Stimulated activated memory B cell treated with anti-CD40 and anti-IgM and Interleukin-4, amounts not matched to agents 10 μg/mL and 1 μg/mL and 100 μg/mL, for 72 hours (primary cell): ENCODE measurements at places on chromosomes 2 and 18.
A peak's percentile ranks its signal among the peaks of the same experiment; 100 is the strongest.

- H3K27me3 ChIP-seq = peaks cover 9% of the 10 kb centered on the region
- no peak overlapping the region for H3K4me3 ChIP-seq
- peaks cover 5% of the 10 kb centered on the region for H3K36me3 ChIP-seq
- no peak for ATAC-seq
- H3K27ac ChIP-seq = no peak overlapping the region
- peaks cover 2% of the 10 kb centered on the region for H3K4me1 ChIP-seq
Observed at GRCh38 chr2:169727065-169727464, 6.6 kb upstream of the KLHL23 start.

DNA sequence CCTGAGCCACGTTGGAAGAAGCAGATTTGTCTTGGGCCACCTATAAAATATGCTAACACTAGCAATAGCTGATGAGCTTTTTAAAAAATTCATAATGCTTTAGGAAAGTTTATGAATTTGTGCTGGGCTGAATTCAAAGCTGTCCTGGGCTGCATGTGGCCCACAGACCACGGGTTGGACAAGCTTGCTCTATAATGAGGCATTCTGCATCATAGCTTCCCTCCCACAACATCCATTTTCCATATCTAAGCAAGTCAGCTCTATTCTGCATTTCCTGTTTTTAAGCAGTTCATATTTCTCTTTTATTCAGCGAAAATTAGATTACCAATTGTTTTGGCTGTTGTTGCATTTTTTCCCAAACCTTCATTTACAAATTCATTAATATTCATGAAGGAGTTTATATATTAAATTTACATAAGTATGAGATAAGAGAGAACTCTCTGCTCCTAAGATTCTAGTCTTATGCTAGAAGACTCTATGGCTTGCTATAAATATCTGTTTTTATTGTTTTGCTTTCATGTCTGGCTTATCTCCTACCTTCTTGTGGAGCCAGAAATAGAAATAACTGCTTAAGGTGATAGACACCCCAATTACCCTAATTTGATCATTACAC is 114.5 kb upstream of the HNRNPA3 start:
- H3K36me3 ChIP-seq = no peaks in the 10 kb centered on the region
- H3K4me3 ChIP-seq = no peak overlapping the region
- ATAC-seq = no peak

- no peak overlapping the region for H3K4me3 ChIP-seq
- no peak for ATAC-seq
- H3K27me3 ChIP-seq = no peaks in the 10 kb centered on the region
- H3K27ac ChIP-seq = no peak overlapping the region
Observed at GRCh38 chr2:216215658-216216390, 106.7 kb downstream of the XRCC5 start.

- no peak overlapping the region for H3K4me3 ChIP-seq
- no peak for ATAC-seq
- no peaks in the 10 kb centered on the region for H3K36me3 ChIP-seq
- H3K4me1 ChIP-seq = peaks cover 7% of the 10 kb centered on the region
- H3K27me3 ChIP-seq = no peaks in the 10 kb centered on the region
Observed at GRCh38 chr2:142819411-142819810, 58.1 kb upstream of the KYNU start.

DNA sequence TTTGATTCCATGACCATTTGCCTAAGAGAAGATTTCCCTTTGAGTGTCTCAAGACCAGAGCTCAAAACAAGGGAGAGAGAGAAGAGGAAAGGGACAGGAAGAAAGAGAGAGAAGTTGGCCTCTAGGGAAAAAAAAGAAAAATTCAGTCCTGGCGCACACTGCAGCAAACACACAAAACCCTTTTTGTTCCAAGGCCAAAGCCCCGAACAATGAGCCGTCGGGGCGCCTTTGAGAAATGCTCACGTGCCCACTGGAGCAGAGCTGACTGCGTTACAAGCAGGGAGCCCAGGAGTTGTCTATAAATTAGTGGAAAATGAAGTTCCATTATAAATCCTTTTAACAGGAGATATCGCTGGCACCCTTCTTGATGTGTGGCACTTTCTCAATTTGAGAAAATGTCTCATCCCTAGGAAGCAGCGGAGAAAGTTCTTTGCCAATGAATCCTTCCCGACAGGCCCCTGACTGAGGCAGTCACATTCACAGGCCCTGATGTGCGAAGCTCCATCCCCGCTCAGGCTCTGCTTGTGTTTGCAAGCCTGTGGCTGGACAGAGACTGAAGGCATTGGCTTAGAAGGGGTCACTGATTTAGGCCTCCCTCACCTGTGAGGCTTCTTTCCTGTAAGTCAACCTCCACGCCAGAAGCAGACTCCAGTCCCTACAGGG is 32.1 kb upstream of the NCKAP5 start:
- no peaks in the 10 kb centered on the region for H3K36me3 ChIP-seq
- H3K27me3 ChIP-seq = peaks cover 14% of the 10 kb centered on the region
- H3K27ac ChIP-seq = no peak overlapping the region
- no peak for ATAC-seq

- ATAC-seq = no peak
- H3K4me3 ChIP-seq = no peak overlapping the region
- H3K27ac ChIP-seq = no peak overlapping the region
- H3K4me1 ChIP-seq = no peaks in the 10 kb centered on the region
Observed at GRCh38 chr18:62144338-62144737, 42.5 kb downstream of the PIGN start.

DNA sequence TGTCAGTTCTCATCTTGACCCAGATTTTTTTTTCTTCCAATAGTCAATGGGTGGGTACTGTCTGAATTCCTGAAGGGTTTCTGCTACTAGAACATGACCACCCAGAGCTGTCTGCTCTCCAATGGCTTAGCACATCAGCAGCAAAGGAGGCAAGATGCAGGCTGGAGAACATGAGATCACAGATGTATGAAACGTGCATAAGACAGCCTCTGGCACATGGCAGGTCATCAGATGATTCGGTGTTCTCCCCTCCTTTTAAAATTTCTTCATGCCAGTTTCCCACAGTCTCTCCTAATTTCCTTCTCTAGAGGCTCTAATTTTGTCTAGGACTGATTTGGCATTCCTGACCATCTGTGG is 359.3 kb upstream of the TNP1 start:
- ATAC-seq = no peak
- H3K36me3 ChIP-seq = no peaks in the 10 kb centered on the region
- peaks cover 15% of the 10 kb centered on the region for H3K4me1 ChIP-seq
- H3K4me3 ChIP-seq = no peak overlapping the region
- no peak overlapping the region for H3K27ac ChIP-seq

DNA sequence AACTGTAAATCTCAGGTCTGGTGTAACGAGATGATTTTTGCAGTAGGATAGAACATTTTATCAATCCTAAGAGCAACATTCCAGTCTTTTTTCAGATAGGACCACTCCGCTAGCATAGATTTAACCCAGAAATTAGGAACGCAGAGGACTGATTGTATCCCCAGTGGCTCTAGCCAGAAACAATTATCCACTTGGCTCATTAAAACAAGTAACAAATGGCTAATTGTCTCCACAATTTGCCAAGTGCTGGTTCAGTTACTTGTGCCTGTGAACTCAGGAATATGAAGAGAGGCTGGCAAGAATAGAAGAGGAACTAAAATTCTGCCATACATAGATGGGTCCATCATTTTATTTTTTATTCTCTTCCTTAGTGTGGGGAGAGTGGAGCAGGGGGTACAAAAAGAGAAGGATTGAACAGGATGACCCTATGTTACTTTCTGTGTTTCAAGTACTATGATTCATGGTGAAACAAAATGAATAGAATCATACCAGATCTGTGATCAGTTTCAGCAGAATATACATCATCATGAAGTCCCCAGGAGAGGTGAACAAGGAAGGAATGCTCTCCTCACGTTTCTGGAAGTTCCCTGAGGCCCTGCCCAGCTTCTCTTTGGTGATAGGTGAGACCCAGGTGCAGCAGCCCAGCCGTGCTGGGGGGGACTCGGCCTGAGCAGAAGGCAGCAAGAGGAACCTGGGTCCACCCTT is 121.6 kb downstream of the ARL4C start:
- H3K27ac ChIP-seq = no peak overlapping the region
- no peak for ATAC-seq
- H3K36me3 ChIP-seq = no peaks in the 10 kb centered on the region
- H3K4me3 ChIP-seq = no peak overlapping the region
- H3K4me1 ChIP-seq = peaks cover 6% of the 10 kb centered on the region
- H3K27me3 ChIP-seq = peaks cover 13% of the 10 kb centered on the region

GRCh38 chr2:112143150-112143549 is 5.0 kb downstream of the FBLN7 start:
- no peak overlapping the region for H3K27ac ChIP-seq
- H3K27me3 ChIP-seq = peaks cover 22% of the 10 kb centered on the region
- no peak overlapping the region for H3K4me3 ChIP-seq
- no peaks in the 10 kb centered on the region for H3K36me3 ChIP-seq

DNA sequence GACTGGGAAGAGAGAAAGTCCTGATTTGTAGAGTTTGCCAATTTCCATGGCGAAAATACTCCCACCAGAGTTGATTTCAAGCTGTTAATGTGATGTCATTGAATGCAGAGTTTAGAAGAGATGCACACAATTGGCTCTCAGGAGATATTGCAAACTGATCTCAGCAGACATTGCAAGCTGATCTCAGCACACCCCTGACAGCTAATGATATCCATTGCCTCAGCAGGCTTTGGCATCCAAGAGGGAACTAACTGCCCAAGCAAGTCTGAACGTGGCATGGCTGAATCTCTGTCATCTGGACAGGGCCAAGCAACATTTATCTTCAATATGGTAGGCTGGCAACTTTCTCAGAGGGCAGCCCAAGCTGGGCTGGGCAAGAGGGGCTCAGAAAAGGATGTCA is 78.4 kb upstream of the CYP1B1 start:
- no peaks in the 10 kb centered on the region for H3K4me1 ChIP-seq
- peaks cover 22% of the 10 kb centered on the region for H3K27me3 ChIP-seq
- ATAC-seq = no peak
- no peaks in the 10 kb centered on the region for H3K36me3 ChIP-seq

DNA sequence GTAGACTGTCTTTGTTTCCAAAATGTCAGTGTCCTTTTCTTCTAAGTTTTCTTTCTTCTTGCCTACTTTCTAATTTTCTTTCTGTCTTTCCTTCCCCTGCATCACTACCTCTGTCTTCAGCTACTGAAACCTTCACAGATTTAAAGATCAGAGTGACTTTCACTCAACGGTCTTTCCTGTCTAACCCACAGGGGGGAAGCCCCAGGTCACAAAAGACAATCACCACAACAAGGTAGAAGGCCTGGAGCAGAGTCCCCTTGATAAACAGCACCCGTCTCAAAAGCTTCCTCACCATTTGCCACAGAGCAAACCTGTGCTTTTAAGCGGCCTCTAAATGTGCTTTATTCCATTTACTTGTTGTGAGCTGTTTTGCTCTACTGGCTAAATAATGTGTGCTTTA is 665.4 kb downstream of the BCL11A start:
- H3K36me3 ChIP-seq = no peaks in the 10 kb centered on the region
- H3K4me3 ChIP-seq = peak overlapping the region; percentile 29
- H3K27me3 ChIP-seq = no peaks in the 10 kb centered on the region
- peak; percentile 98 for ATAC-seq

GRCh38 chr18:2406544-2406943 is 164.8 kb downstream of the METTL4 start:
- no peaks in the 10 kb centered on the region for H3K4me1 ChIP-seq
- H3K27ac ChIP-seq = no peak overlapping the region
- ATAC-seq = no peak
- no peak overlapping the region for H3K4me3 ChIP-seq
- peaks cover 11% of the 10 kb centered on the region for H3K27me3 ChIP-seq

- H3K4me1 ChIP-seq = peaks cover 31% of the 10 kb centered on the region
- ATAC-seq = no peak
- H3K4me3 ChIP-seq = no peak overlapping the region
- H3K27me3 ChIP-seq = no peaks in the 10 kb centered on the region
- H3K36me3 ChIP-seq = no peaks in the 10 kb centered on the region
Observed at GRCh38 chr2:136149011-136149410, 31.1 kb upstream of the CXCR4 start.

DNA sequence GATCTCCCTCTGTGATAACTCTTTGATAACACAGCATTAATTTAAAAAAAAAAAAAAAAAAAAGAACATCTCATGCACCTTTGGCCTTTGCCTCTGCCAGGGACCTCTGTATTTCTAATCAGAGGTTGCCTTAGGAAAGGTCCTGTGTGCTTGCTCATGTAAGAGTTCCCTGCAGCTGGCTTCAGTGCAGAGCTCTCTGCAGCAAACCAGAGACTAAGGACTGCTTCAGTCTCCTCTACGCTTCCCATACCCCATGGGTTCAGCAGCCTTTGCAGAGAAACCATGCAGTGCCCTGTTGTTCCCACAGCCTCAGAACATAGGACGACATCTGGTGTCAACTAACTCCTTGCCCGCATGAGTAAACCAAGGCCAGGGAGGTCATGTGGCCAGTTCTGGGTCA is 236.6 kb upstream of the KLHL29 start:
- no peak overlapping the region for H3K4me3 ChIP-seq
- H3K27ac ChIP-seq = no peak overlapping the region
- peak; percentile 17 for ATAC-seq
- H3K27me3 ChIP-seq = peaks cover 10% of the 10 kb centered on the region
- H3K4me1 ChIP-seq = no peaks in the 10 kb centered on the region

GRCh38 chr18:24212939-24213338 is 74.1 kb downstream of the CABYR start:
- H3K27ac ChIP-seq = no peak overlapping the region
- no peak for ATAC-seq
- H3K36me3 ChIP-seq = no peaks in the 10 kb centered on the region
- H3K4me1 ChIP-seq = no peaks in the 10 kb centered on the region
- peaks cover 22% of the 10 kb centered on the region for H3K27me3 ChIP-seq

GRCh38 chr18:9810994-9811705 is 74.6 kb upstream of the TXNDC2 start:
- ATAC-seq = no peak
- peaks cover 22% of the 10 kb centered on the region for H3K36me3 ChIP-seq
- no peak overlapping the region for H3K27ac ChIP-seq
- H3K4me1 ChIP-seq = peaks cover 5% of the 10 kb centered on the region
- no peak overlapping the region for H3K4me3 ChIP-seq
- H3K27me3 ChIP-seq = no peaks in the 10 kb centered on the region

DNA sequence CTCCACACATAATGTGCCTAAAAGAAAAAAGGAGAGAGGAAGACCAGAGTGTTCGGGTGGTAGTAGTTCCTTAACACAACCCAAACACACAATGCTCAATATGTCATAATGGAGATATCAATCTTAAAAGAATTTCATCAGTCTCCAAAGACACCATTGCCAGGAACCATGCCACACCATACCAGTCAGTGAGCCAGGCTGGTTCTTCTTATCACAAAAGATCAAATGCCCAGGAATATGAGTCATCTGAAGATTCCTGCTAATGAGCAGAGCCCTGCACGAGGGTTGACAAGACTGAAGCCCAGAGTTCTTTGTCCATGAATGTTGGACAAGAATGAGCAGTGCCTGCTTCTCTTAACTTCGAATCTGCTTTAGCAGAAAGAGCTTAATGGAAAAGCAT is 262.3 kb downstream of the ZNF516 start:
- no peaks in the 10 kb centered on the region for H3K36me3 ChIP-seq
- ATAC-seq = no peak
- no peaks in the 10 kb centered on the region for H3K27me3 ChIP-seq
- no peaks in the 10 kb centered on the region for H3K4me1 ChIP-seq

GRCh38 chr18:63788447-63789096 is 13.4 kb downstream of the SERPINB7 start:
- ATAC-seq = peak; percentile 63
- H3K27me3 ChIP-seq = no peaks in the 10 kb centered on the region
- H3K27ac ChIP-seq = no peak overlapping the region
- H3K4me3 ChIP-seq = no peak overlapping the region

- ATAC-seq = no peak
- H3K27ac ChIP-seq = no peak overlapping the region
- H3K4me3 ChIP-seq = no peak overlapping the region
Observed at GRCh38 chr2:172226244-172227061, 123.8 kb upstream of the DLX2 start.
